Cardiac muscle cell (in vitro differentiated cells and primary cell): ENCODE measurements at places on chromosomes 3 and 15. TPM values are rescaled to one million over a fixed set of nuclear protein-coding genes. Genes with fewer than 3 reads are reported as not detected.

Gene CCDC54
- not detected in 2 replicates for total RNA-seq

Gene CHRNA3
- total RNA-seq, result 2.9 and 6.9 TPM in 2 replicates

Gene SEMA6D
- 71.3 and 90.6 TPM in 2 replicates for total RNA-seq

Gene PCLAF
- 4.7 and 7.5 TPM in 2 replicates for total RNA-seq

Gene THOC7
- 49.1 and 58.8 TPM in 2 replicates for total RNA-seq

Gene NDN
- total RNA-seq, result 198 and 240 TPM in 2 replicates

GRCh38 chr3:45106874-45107273 lies 39.3 kb downstream of the CDCP1 start:
- DNase-seq, result no peak

GRCh38 chr15:65085990-65086679 lies 9.6 kb downstream of the KBTBD13 start:
- DNase-seq, result peak; percentile 62

DNA sequence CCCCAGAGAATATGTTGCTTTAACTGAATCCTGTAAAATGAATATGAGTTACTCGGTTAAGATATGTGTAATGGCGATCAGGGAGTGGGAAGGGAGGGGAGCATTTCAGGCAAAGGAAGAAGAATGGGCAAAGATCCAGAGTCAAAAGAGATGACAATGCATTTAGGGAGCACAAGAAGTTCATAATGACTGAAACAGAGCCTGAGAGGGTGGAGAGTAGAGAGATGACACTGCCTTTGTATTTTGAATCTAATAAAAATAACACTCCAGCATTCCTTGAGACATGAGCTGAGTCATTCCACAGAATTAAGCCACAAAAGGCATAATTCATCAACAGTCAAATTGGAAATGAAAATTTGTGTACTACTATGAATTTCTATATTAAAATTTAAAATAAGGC lies 105.3 kb upstream of the PEX5L start:
- no peak for DNase-seq

- DNase-seq, result no peak
Measured at GRCh38 chr3:88617283-88617682, 467.5 kb downstream of the C3orf38 start.

- DNase-seq, result peak; percentile 29
Measured at GRCh38 chr3:126908752-126909275, 74.1 kb upstream of the PLXNA1 start.

GRCh38 chr3:183158113-183158512 lies 4.4 kb downstream of the LAMP3 start:
- DNase-seq, result no peak

- DNase-seq, result no peak
Measured at GRCh38 chr3:113005611-113006010, 14.8 kb downstream of the GTPBP8 start.
